Activated naive CD8-positive, alpha-beta T cell treated with anti-CD3 and anti-CD28 coated beads for 36 hours (primary cell): ENCODE measurements at places on chromosomes 11 and 22. TPM values are rescaled to one million over a fixed set of nuclear protein-coding genes. Genes with fewer than 3 reads are reported as not detected.

DNA sequence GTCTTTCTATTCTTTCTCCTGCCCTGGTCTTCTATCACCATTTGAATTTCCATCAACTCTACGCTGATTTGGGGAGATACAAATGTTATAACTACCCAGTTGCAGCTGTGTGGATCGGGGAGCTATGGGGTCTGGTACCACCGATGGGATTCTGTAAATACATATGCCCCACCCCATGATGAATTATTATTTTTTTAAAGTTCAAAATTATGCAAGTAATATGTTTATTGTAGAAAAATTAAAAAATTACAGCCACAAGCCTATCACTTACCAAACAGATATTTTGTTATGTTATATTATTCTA lies 52.4 kb upstream of the CLMP start:
- DNase-seq: no peak

GRCh38 chr11:103110391-103110790 lies 1.2 kb downstream of the DYNC2H1 start:
- DNase-seq: no peak

DNA sequence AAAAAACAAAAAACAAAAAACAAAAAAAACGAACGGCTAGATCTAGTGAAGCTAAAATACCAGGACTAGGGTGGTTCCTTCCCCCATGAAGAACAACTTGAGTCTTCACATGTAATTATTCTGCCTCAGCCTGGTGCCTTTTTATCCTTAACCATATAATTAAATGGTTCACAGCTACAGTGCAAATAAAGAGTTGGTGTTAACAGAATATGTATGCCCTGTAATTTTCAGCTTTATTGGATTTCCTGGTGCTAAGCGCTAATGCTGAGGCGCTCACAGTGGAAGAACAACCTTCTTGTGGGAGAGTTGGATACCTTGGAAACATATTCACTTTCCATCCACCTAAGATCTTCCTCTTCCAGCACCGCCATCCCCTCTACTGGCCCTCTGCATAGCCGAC lies 158.5 kb upstream of the SORL1-AS1 start:
- DNase-seq: no peak

- no peak for DNase-seq
Observed at GRCh38 chr11:75277211-75277805, 36.7 kb downstream of the TPBGL start.

- DNase-seq: no peak
Observed at GRCh38 chr11:11038352-11038751, 180.5 kb upstream of the ZBED5 start.

- no peak for DNase-seq
Observed at GRCh38 chr22:38795569-38795968, 1.6 kb upstream of the DNAL4 start.

Gene MS4A15
- total RNA-seq: not detected

Gene FOXRED2
- 26.0 TPM for total RNA-seq

Gene APOA1
- 0.33 TPM for total RNA-seq
